Activated naive CD8-positive, alpha-beta T cell treated with anti-CD3 and anti-CD28 coated beads, Interleukin-2, amount 10 ng/mL, durations not matched to agents 7 days and 5 days (primary cell): ENCODE measurements at places on chromosomes 7 and 10.
A peak's percentile ranks its signal among the peaks of the same experiment; 100 is the strongest.

DNA sequence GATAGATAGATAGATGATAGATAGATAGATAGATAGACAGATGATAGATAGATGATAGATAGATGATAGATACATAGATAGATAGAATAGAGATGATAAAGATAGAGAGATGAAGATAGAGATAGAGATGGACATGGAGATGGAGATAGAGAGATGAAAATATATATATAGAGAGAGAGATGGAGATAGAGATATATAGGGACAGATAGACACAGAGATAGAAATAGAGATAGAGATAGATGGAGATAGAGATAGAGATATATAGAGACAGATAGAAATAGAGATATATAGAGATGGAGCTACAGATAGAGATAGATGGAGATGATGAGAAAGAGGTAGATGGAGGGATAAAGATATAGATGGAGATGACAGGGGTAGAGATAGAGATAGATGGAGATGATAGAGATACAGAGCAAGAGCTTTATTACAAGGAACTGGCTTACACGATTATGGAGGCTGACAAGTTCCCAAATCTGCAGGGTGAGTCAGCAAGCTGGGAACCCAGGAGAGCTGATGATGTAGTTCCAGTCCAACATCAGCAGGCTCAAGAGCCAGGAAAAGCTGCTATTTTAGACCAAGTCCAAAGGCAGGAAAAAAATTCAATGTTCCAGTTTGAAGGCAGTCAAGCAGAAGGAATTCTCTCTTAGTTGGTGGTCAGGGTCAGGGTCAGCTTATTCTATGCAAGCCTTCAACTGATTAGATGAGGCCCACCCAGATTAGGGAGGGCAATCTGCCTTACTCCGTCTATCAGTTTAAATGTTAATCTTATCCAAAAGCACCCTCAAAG is 37.1 kb downstream of the CAV1 start:
- no peak overlapping the region for H3K27ac ChIP-seq
- H3K36me3 ChIP-seq = no peaks in the 10 kb centered on the region
- no peak overlapping the region for H3K4me3 ChIP-seq
- DNase-seq = no peak
- no peaks in the 10 kb centered on the region for H3K4me1 ChIP-seq

GRCh38 chr7:34939175-34939574 is 98.1 kb downstream of the DPY19L1 start:
- DNase-seq = no peak
- H3K27me3 ChIP-seq = no peaks in the 10 kb centered on the region
- H3K4me3 ChIP-seq = no peak overlapping the region
- no peak overlapping the region for H3K27ac ChIP-seq

GRCh38 chr10:125037145-125037877 is 95.4 kb downstream of the ZRANB1 start:
- H3K27ac ChIP-seq = no peak overlapping the region
- no peaks in the 10 kb centered on the region for H3K36me3 ChIP-seq
- DNase-seq = no peak

GRCh38 chr10:75801121-75801520 is 369.7 kb downstream of the LRMDA start:
- no peak overlapping the region for H3K4me3 ChIP-seq
- H3K27me3 ChIP-seq = peaks cover 8% of the 10 kb centered on the region
- H3K4me1 ChIP-seq = no peaks in the 10 kb centered on the region
- no peak for DNase-seq
- H3K27ac ChIP-seq = no peak overlapping the region

- no peaks in the 10 kb centered on the region for H3K36me3 ChIP-seq
- no peak overlapping the region for H3K4me3 ChIP-seq
- no peaks in the 10 kb centered on the region for H3K27me3 ChIP-seq
These were observed 1039.5 kb upstream of the SORCS1 start for GRCh38 chr10:108203905-108204527.

GRCh38 chr7:123433665-123434064 is 100.7 kb downstream of the IQUB start:
- H3K36me3 ChIP-seq = no peaks in the 10 kb centered on the region
- no peak for DNase-seq

- H3K27ac ChIP-seq = no peak overlapping the region
- peaks cover 31% of the 10 kb centered on the region for H3K4me1 ChIP-seq
- H3K27me3 ChIP-seq = peaks cover 88% of the 10 kb centered on the region
These were observed 9.0 kb downstream of the SKIDA1 start for GRCh38 chr10:21516242-21517131.

- peaks cover 5% of the 10 kb centered on the region for H3K27me3 ChIP-seq
- no peak overlapping the region for H3K27ac ChIP-seq
- no peak overlapping the region for H3K4me3 ChIP-seq
These were observed 445.0 kb downstream of the PARD3 start for GRCh38 chr10:34370126-34370525.

DNA sequence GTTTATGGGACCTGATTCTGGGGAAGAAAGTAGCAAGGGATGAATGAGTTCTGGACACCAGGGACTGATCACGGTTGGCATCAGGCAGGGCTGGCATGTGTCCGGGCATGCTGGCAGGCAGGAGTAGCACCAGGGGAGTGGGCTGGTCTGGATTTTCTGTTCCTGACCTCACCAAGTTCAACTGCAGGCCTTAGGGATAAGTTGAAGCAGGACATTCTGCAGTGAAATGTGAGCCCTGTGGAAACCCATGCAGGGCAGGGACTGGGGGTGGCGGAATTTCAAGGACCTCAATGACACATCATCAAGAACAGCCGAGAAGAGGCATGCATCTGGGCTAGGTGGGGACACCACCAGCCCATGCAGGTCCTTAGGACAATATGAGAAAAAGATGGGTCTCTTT is 80.2 kb upstream of the ADAM12 start:
- H3K36me3 ChIP-seq = no peaks in the 10 kb centered on the region
- no peak for DNase-seq
- no peak overlapping the region for H3K4me3 ChIP-seq
- H3K27me3 ChIP-seq = peaks cover 6% of the 10 kb centered on the region
- H3K4me1 ChIP-seq = peaks cover 8% of the 10 kb centered on the region
- H3K27ac ChIP-seq = no peak overlapping the region

GRCh38 chr7:90474284-90475210 is 5.1 kb downstream of the PTTG1IP2 start:
- no peak overlapping the region for H3K4me3 ChIP-seq
- H3K27me3 ChIP-seq = peaks cover 3% of the 10 kb centered on the region
- H3K4me1 ChIP-seq = no peaks in the 10 kb centered on the region
- H3K27ac ChIP-seq = no peak overlapping the region

DNA sequence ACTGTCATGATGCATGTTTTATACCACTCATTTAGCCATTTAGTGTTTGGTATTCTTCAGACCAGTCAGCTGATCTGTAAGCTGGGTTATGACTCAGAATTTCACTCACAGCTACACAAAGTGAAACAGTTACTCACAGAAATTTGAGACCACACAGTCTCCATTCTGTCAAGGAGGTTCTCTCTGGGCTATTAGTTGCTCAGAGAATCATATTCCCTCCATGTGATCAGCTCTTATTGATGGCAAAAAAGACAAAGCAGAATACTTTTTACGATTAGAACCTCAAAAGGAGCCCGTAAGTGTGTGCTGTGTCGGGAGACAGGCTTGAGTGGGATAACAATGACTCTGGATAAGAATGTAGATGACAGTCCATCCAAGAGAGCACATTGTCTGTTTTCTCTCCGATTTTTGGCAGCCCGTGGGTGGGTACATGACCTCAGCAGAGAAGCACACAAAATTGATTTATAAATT is 277.6 kb upstream of the SORCS1 start:
- no peak overlapping the region for H3K4me3 ChIP-seq
- no peaks in the 10 kb centered on the region for H3K36me3 ChIP-seq
- no peaks in the 10 kb centered on the region for H3K4me1 ChIP-seq
- DNase-seq = no peak
- no peaks in the 10 kb centered on the region for H3K27me3 ChIP-seq
- H3K27ac ChIP-seq = no peak overlapping the region

DNA sequence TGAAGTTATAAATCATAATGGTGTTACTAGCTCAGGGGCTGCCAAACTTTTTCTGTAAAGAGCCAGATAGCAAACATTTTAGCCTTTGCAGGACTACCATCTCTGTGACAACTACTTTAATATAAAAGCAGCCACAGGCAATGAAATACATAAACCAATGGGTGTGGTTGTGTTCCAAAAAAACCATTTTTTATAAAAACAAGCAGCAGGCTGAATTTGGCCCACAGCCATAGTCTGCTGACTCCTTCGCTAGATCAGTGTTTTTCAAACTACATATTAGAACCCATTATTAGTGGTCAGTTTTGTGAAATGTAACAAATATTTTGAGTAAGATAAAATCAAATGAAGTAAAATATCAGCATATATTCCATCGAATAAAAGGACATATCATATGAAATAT is 13.6 kb downstream of the GNG11 start:
- H3K27me3 ChIP-seq = peaks cover 16% of the 10 kb centered on the region
- DNase-seq = no peak
- no peak overlapping the region for H3K4me3 ChIP-seq

- no peak overlapping the region for H3K4me3 ChIP-seq
- peaks cover 6% of the 10 kb centered on the region for H3K36me3 ChIP-seq
- no peak overlapping the region for H3K27ac ChIP-seq
- H3K27me3 ChIP-seq = peaks cover 2% of the 10 kb centered on the region
These were observed 130.7 kb upstream of the NOBOX start for GRCh38 chr7:144534196-144534595.

GRCh38 chr10:34186745-34187144 is 628.4 kb downstream of the PARD3 start:
- H3K4me1 ChIP-seq = no peaks in the 10 kb centered on the region
- no peak for DNase-seq
- H3K4me3 ChIP-seq = no peak overlapping the region
- H3K27me3 ChIP-seq = no peaks in the 10 kb centered on the region
- no peak overlapping the region for H3K27ac ChIP-seq
- no peaks in the 10 kb centered on the region for H3K36me3 ChIP-seq

DNA sequence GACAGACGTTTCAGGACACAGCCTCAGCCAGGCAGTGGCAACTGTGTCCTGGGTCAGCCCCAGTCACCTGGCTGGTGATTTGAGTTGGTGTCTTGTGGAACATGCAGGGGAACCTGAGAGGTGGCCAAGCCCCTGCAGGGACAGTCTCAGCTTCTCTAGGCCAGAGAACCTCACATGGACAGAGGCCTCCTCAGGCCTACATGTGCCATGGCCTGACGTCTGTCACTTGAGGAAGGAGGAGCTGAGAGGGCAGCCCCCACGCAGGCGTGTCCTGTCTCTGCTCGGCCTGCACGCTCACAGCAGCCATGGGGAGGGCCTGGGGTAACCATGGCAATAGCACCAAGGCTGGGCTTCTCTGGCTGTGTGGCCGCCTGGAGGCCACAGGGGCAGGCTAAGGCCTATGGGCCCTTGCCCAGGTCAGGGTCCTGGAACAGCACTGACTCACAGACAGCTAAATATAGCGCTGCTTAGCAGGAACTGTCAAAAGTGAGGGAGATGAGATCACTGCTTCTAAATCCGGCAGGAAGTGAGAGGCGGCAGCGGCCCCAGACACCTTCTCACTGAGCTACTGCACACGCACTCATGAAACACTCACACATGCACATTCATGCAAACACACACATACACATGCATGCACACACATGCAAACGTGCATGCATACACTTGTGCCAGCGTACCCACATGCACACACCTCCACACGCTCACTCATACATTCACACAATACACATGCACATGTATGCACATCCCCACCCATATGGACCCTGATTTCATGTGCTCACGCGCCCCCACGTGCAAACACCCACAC is 57.0 kb downstream of the YKT6 start:
- H3K27me3 ChIP-seq = no peaks in the 10 kb centered on the region
- peaks cover 20% of the 10 kb centered on the region for H3K4me1 ChIP-seq
- peak overlapping the region; percentile 96 for H3K27ac ChIP-seq
- H3K36me3 ChIP-seq = no peaks in the 10 kb centered on the region
- DNase-seq = peak; percentile 82

- no peaks in the 10 kb centered on the region for H3K4me1 ChIP-seq
- H3K36me3 ChIP-seq = no peaks in the 10 kb centered on the region
- no peaks in the 10 kb centered on the region for H3K27me3 ChIP-seq
- no peak for DNase-seq
These were observed 123.0 kb upstream of the SGCE start for GRCh38 chr7:94778711-94779459.

GRCh38 chr7:21624320-21624719 is 81.5 kb downstream of the DNAH11 start:
- H3K27me3 ChIP-seq = peaks cover 2% of the 10 kb centered on the region
- DNase-seq = no peak
- no peaks in the 10 kb centered on the region for H3K36me3 ChIP-seq
- no peak overlapping the region for H3K27ac ChIP-seq

- no peaks in the 10 kb centered on the region for H3K27me3 ChIP-seq
- peaks cover 69% of the 10 kb centered on the region for H3K36me3 ChIP-seq
- no peak for DNase-seq
- H3K4me1 ChIP-seq = peaks cover 18% of the 10 kb centered on the region
These were observed 59.8 kb downstream of the BTAF1 start for GRCh38 chr10:91983416-91983815.

DNA sequence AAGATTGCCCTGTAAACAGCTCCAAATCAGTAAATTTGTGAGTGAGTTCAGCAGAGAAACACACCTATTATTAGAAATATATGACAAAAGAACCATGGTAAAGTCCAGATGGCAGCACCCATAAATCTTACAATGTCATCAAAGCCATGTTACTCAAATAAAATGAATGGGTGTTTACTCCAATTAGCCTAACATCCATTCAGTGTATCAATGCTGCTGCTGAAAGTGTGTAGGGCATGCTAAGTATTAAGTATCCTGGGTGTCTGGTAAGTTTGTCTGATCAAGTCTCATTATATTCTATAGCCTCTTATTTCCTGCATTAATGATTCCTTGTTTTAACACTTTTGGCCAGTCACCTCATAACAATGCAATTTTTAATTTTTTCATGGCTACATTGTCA is 185.5 kb upstream of the STEAP4 start:
- H3K27me3 ChIP-seq = no peaks in the 10 kb centered on the region
- no peak for DNase-seq
- no peak overlapping the region for H3K4me3 ChIP-seq

DNA sequence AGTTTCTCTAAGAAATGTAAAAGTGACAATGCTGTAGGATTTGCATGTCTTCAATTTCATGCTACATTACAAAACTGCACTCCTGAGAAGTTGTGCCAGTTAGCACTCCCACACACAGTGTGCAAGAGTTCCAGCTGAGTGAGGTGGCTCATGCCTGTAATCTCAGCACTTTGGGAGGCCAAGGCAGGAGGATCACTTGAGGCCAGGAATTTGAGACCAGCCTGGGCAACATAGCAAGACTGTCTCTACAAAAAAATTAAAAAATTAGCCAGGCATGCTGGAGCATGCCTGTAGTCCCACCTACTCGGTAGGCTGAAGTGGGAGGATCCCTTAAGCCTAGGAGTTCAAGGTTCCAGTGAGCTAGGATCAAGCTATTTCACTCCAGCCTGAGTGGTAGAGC is 44.6 kb downstream of the FRA10AC1 start:
- no peak overlapping the region for H3K27ac ChIP-seq
- no peak for DNase-seq
- H3K4me1 ChIP-seq = no peaks in the 10 kb centered on the region
- H3K4me3 ChIP-seq = no peak overlapping the region
- peaks cover 2% of the 10 kb centered on the region for H3K36me3 ChIP-seq

GRCh38 chr7:155541986-155542675 is 4.2 kb downstream of the CNPY1 start:
- H3K4me1 ChIP-seq = no peaks in the 10 kb centered on the region
- DNase-seq = no peak
- H3K36me3 ChIP-seq = no peaks in the 10 kb centered on the region
- peaks cover 12% of the 10 kb centered on the region for H3K27me3 ChIP-seq
- H3K4me3 ChIP-seq = no peak overlapping the region
